CD4-positive, alpha-beta T cell treated with Interleukin-6 at 100 ng/mL for 8 hours (primary cell): ENCODE measurements at places on chromosomes 12 and 14.

DNA sequence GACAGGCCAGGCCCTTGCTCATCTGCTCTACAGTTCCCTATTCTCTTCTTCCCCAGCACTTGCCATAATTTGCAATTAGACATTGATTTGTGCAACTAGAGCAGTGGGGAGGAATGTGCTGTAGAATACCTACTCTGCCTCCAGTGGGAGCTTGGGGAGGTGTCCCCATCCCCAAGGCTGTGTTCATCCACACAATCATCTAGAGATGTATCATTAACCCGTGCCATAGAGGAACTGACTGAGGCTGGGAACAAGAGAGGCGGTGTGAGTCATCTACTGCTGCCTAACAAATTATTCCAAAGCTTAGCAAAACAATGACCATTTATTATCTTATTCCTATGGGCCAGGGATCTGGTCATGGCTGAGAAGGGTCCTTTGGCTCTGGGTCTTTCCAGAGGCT, 5.1 kb upstream of the OTUB2 start:
- DNase-seq = no peak

DNA sequence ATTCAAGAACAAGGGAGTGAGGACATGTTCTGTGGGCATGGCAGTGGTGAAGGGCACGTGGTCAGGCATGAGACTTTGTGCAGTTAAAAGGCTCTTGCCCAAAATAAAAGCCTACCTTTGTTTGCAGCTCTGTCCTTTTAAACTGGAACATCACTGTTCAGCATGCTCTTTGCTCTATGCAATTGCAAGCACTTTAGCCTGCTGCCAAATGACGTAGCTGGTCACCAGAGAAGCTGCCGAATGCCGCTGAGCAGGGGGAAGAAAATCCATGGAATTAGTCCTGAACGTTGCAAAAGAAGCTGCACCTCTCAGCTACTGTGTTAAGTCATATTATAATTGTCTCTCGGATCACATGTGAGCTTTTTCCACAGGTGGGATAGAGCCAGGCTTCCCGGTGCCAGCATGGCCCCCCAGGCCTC, 176.3 kb upstream of the DIO2 start:
- no peak for DNase-seq

DNA sequence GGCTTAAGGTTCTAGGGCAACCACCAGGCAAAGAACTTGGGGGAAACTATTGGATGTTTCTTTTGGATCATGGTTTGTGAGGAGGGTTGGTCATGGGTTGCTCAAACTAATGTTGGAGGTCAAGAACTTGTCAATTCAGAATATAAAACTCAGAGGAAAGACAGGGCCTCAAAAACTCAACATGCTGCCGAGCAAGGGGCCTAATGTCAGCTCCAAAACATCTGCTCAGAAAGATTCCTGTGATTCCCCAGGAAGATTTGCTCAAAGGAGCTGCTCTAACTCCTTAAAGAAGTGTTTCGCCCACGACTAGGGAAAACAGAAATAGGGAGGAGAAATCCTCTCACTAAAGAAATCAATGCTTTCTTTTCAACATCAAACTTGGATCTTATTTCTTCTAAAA, 3.7 kb upstream of the IGF1 start:
- no peak for DNase-seq

- DNase-seq = no peak
Measured at GRCh38 chr12:27140478-27140969, 58.1 kb upstream of the C12orf71 start.

DNA sequence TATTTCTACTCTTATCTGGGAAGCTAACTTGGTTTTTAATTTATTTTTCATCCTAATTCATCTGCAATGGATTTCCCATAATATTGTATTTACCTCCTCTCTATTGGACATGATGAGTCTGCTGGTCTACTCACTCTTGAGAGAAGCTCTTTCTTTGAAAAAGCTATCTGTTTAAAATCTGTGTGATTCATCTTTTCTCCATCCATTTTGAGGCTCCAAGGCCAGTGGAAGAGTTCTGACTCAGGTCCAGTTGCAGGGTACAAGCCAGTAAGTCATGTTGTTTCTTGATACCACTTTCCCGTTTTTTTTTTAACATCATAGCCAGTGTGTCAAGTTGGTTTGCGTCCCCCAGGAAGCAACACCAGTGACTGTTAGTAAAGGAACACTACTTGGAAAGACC, 160.3 kb upstream of the BMP4 start:
- DNase-seq = no peak

GRCh38 chr14:54796961-54797360, 105.7 kb downstream of the GCH1 start:
- DNase-seq = no peak
